Progenitor cell of endocrine pancreas (in vitro differentiated cells): ENCODE measurements at places on chromosomes 5 and 9.
A peak's percentile ranks its signal among the peaks of the same experiment; 100 is the strongest.

DNA sequence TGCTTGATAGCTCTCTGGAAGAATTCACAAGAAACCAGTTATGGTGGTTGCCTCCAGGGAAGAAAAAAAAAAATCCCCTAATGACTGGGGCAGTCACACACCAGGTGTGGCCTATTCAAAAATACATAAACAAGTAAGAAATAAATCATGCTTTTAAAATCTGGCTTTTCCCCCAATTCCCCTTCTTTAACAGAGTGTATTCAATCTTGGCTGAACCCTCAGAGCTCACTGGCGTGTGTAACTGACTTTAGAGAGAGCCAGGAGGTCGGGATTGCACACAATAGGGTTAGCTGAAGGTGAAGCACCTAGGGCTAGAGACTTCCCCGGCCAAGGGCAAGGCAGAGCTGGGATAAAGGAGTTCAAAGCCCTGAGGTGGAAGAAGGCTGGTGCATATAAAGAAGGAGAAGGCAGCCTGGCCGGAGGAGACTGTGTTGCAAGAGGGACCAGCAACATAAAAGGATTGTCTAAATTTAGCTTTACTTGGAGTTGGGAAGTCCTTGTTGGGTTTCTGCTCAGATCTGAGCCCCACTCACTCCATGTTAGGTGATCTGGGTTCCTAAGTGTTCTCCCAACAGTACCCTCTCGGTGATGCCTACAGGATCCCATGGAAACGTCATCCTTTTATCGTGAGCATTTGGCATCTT, 19.7 kb downstream of the FNBP1 start:
- H3K27me3 ChIP-seq = no peaks in the 10 kb centered on the region
- peaks cover 1% of the 10 kb centered on the region for H3K4me1 ChIP-seq
- H3K36me3 ChIP-seq = peaks cover 1% of the 10 kb centered on the region
- peak overlapping the region; percentile 46 for H3K27ac ChIP-seq
- H3K4me3 ChIP-seq = no peak overlapping the region

- H3K4me1 ChIP-seq = no peaks in the 10 kb centered on the region
Observed at GRCh38 chr9:137973829-137974416, 96.3 kb downstream of the CACNA1B start.

- DNase-seq = no peak
- no peaks in the 10 kb centered on the region for H3K36me3 ChIP-seq
- H3K4me1 ChIP-seq = peaks cover 1% of the 10 kb centered on the region
- H3K4me3 ChIP-seq = no peak overlapping the region
- no peak overlapping the region for H3K27ac ChIP-seq
Observed at GRCh38 chr5:38681029-38681706, 124.7 kb upstream of the LIFR start.

- H3K4me3 ChIP-seq = peak overlapping the region; percentile 74
- no peaks in the 10 kb centered on the region for H3K27me3 ChIP-seq
- H3K27ac ChIP-seq = peak overlapping the region; percentile 94
- H3K4me1 ChIP-seq = peaks cover 5% of the 10 kb centered on the region
- H3K36me3 ChIP-seq = peaks cover 19% of the 10 kb centered on the region
Observed at GRCh38 chr9:93567271-93567959, 9.0 kb upstream of the PHF2 start.

GRCh38 chr9:98558575-98558974, 150.2 kb downstream of the GABBR2 start:
- no peaks in the 10 kb centered on the region for H3K36me3 ChIP-seq
- H3K27ac ChIP-seq = no peak overlapping the region
- no peaks in the 10 kb centered on the region for H3K27me3 ChIP-seq
- no peak for DNase-seq
- H3K4me3 ChIP-seq = no peak overlapping the region
- peaks cover 4% of the 10 kb centered on the region for H3K4me1 ChIP-seq

DNA sequence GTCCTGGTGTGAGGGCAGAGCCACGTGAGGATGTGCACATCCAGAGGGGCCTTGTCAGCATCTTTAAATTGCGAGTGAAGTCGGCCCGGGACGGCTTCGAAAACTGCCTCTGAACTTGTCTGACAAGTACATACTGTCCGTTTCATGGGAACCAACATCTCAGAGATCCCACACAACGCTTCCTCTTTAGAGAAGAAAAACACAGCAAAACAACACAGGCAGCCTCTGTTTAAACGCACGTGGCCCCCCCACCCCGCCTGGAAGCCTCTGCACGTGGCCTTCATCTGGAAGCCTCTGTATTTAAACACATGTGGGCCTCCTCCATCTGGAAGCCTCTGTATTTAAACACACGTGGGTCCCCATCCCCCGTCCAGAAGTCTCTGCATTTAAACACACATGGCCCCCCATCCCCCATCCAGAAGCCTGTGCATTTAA, 29.2 kb downstream of the CEP72 start:
- no peaks in the 10 kb centered on the region for H3K4me1 ChIP-seq
- no peak overlapping the region for H3K27ac ChIP-seq
- no peak for DNase-seq
- H3K27me3 ChIP-seq = no peaks in the 10 kb centered on the region

DNA sequence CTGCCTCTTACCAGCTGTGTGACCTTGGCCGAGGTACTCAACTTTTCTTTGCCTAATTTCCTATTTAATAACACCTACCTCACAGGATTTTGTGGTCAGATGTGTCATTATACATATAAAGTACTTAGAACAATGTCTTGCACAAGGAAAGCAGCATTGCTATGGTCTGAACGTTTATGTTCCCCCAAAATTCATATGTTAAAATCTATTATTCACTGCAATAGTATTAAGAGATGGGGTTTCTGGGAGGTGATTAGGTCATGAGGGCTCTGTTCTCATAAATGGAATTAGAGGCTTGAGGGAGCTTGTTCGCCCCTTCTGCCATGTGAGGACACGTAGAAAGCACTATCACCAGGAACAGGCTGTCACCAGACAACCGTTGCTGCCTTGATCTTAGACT, 10.9 kb upstream of the RNF145 start:
- no peak overlapping the region for H3K4me3 ChIP-seq
- H3K4me1 ChIP-seq = no peaks in the 10 kb centered on the region
- no peak for DNase-seq
- H3K27me3 ChIP-seq = peaks cover 12% of the 10 kb centered on the region
- no peak overlapping the region for H3K27ac ChIP-seq
